NCI-H187 treated with DMSO at 0.1 percent for 48 hours (cell line): ENCODE measurements at places on chromosomes 1 and 21.

- no peak for DNase-seq
Measured at GRCh38 chr1:7487766-7488474, 283.2 kb upstream of the VAMP3 start.

DNA sequence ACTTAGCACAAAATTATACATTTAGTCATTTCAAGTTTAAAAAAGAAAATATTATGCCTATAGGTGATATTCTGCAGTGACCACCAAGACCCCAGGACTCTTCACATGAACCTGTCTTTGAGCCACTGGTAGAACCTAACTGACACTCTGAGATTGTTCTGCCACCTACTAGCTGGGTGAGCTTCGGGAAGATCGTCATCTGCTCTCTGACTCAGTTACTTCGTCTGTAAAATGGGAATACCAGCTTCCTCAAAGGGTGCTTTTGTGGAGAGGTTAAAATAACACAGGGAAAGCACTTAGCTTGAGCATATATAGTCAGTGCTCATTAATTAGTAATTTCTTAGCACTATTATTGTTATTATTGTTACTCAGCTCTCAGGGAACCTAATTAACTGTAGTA, 228.5 kb upstream of the JUN start:
- DNase-seq: no peak

DNA sequence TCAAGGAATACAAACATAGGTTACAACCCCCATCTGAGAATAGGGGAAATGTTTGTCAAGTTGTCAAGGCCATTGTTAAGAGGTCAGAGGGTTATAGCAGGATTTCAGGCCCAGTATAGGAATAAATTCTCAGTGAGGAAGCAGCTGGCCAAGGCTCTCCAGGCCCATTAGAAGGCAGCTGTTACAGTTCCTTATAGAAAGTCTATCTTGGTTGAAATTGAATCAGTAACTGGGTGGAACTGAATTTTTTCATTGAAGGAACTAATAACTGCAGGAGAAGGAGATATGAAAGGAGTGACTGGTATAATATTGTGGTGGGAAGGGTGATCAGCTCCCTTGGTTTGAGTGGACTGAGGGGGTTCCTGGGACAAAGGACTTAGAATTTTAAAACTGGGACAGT, 134.1 kb downstream of the CYYR1 start:
- DNase-seq: no peak

DNA sequence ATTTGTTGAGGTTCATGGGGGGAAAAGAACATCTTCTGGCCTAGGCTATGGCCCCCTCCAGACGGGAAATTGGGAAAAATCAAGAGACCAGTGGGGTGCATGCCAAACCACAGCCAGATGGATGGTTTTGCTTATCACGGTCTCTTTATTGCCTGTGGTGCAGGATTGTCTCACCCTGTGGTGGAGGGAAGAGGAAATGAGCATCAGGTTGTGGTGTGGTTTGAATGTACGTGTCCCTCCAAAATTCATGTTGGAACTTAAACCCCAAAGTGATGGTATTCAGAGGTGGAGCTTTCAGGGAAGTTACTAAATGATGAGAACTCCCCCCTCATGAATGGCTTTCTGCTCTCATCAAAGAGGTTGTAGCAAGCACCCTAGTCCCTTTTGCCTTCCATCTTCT, 525.7 kb downstream of the NPHP4 start:
- DNase-seq: no peak

- no peak for DNase-seq
Measured at GRCh38 chr1:101739826-101740330, 256.8 kb downstream of the OLFM3 start.

GRCh38 chr1:182569939-182570610, 19.0 kb downstream of the RNASEL start:
- no peak for DNase-seq

GRCh38 chr1:154729577-154729976, 121.6 kb upstream of the ADAR start:
- no peak for DNase-seq
